ENCODE measurements at places on chromosomes 4 and X. TPM values are rescaled to one million over a fixed set of nuclear protein-coding genes. Genes with fewer than 3 reads are reported as not detected.

DNA sequence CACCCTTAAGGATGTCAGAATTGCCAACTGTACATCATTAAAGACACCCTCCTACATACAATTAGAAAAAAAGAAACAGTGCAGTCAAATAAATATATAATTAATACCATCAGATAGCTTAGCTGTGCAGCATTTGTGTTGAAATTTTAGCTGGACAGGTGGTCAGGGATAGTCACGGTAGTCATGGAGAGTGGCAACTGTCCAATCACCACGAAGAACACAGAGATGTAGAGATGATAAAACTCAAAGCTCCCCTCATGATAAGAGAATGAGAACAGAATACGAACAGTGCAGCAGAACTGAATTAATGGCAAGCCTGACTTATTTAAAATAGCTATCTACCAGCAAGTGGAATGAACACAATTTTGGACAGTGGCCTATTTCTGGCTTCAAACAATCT is 27.2 kb downstream of the SLC39A8 start:
- no peak overlapping the region for H3K27ac ChIP-seq
- peaks cover 5% of the 10 kb centered on the region for H3K4me1 ChIP-seq
- no peak for DNase-seq
- H3K36me3 ChIP-seq, result no peaks in the 10 kb centered on the region

DNA sequence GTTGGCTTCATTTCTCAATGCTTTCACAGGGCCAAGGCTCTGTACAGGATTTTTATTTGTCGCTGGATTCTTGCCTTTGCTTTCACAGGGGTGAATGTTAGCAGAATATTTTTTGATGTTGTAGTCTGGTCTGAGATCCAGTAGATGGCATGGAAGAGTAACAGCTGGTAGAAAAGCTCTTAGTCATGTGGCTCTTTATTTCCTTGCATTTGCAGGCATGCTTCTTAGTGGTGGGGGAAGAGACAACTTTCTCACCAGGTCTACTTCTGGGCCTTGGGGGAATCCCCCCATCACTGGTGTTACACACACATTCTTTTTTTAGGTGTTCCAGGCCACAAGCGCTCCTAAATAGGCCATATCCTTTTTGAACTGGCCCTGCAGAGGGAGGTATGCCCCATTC is 58.2 kb upstream of the DKK2 start:
- no peaks in the 10 kb centered on the region for H3K36me3 ChIP-seq
- no peaks in the 10 kb centered on the region for H3K27me3 ChIP-seq
- H3K4me3 ChIP-seq, result no peak overlapping the region
- H3K4me1 ChIP-seq, result no peaks in the 10 kb centered on the region
- no peak overlapping the region for H3K27ac ChIP-seq

DNA sequence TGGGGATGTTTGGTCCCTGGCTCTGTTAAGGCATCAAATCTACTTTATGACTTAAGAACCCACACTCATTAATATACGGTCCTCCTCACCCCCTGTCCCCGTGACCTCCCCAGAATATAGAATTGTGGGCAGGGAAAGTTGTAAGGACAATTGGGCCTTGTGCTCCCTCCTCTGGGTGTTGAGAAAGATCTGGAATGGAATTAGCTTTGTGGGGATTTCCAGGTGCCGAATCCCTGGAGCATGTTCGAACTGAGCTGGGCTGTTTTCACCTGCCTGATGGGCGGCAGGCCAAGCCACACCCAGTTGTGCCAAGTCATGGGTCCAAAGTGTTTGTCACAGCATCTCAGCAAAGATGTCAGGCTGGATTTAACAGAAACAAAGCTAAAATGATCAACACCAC is 349.3 kb upstream of the KLF3 start:
- H3K4me3 ChIP-seq, result no peak overlapping the region

GRCh38 chrX:21675931-21676330 is 17.8 kb upstream of the KLHL34 start:
- no peaks in the 10 kb centered on the region for H3K27me3 ChIP-seq
- H3K36me3 ChIP-seq, result no peaks in the 10 kb centered on the region
- H3K4me1 ChIP-seq, result no peaks in the 10 kb centered on the region
- no peak overlapping the region for H3K4me3 ChIP-seq
- no peak for DNase-seq

- DNase-seq, result peak; percentile 45
- H3K4me1 ChIP-seq, result peaks cover 9% of the 10 kb centered on the region
- peaks cover 32% of the 10 kb centered on the region for H3K36me3 ChIP-seq
- H3K27ac ChIP-seq, result peak within 1 kb of the TSS; percentile 88
- H3K4me3 ChIP-seq, result peak within 1 kb of the TSS; percentile 93
These were observed at the start of gene ZNF732 for GRCh38 chr4:304969-305680. Gene ZNF732 (minus strand): TSS chr4:305474. CDS start chr4:305310, 164 bp downstream.

DNA sequence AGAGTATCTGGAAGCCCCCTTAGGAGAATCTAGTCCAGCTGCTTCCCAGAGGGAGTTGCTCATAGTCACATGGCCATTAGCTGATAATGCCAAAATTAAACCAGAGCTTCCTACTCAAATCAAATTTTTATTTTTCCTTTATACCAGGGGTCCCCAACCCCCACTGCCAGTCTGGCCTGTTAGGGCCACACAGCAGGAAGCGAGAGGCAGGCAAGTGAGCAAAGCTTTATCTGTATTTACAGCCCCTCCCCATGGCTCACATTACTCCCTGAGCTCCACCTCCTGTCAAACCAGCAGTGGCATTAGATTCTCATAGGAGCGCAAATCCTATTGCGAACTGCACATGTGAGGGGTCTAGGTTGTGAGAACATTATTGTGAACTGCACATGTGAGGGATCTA is 19.2 kb upstream of the TNIP3 start:
- DNase-seq, result no peak
- no peaks in the 10 kb centered on the region for H3K27me3 ChIP-seq
- no peaks in the 10 kb centered on the region for H3K36me3 ChIP-seq
- H3K4me3 ChIP-seq, result no peak overlapping the region
- H3K4me1 ChIP-seq, result no peaks in the 10 kb centered on the region

GRCh38 chr4:184267206-184267608 is 49.5 kb upstream of the ENPP6 start:
- no peaks in the 10 kb centered on the region for H3K27me3 ChIP-seq
- DNase-seq, result no peak
- peaks cover 21% of the 10 kb centered on the region for H3K4me1 ChIP-seq
- no peaks in the 10 kb centered on the region for H3K36me3 ChIP-seq

DNA sequence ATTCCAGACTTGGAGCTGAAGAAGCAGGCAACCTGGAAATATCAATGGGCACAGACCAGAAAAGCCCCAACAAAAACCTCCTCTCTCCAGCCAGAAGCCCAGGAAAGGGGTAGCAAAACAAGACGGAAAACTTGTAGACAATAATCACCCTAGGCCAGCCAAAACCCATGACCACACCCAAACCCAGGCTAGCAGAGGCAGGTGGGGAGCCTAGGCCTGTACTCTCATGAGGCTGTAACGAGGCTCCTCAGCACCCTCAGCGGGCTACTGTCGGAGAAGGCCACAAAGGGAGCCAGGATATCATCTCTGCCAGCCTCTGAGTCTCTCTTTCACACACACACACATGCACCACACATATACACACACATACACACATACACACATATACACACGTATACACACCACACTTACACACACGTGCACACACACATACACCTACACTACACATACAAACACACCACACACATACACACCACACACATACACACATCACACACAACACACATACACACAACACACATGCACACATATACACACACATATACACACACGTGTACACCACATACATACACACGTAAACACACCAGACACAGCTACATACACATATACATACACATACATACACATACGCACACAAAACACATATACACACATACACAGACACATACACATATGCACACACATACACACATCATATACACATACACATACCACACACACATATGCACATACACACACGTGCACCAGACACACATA is 90.6 kb downstream of the FHDC1 start:
- no peaks in the 10 kb centered on the region for H3K27me3 ChIP-seq
- H3K4me1 ChIP-seq, result peaks cover 6% of the 10 kb centered on the region
- peaks cover 6% of the 10 kb centered on the region for H3K36me3 ChIP-seq

DNA sequence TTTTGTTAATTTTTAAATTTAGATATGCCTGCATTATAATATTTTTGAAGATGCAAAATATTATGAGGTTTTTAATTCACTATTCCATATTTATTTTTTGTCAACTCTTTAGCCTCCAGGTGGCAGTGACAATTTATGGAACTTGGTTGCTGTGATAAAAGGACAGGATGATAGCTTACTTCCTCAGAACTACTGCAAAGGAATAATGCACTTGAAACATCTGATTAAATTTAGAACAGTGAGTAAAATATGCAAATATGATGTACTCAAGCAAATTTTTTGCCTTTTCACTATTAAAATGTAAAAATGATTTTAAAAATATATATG is 45.1 kb downstream of the SPATA4 start:
- H3K27me3 ChIP-seq, result no peaks in the 10 kb centered on the region
- H3K4me1 ChIP-seq, result no peaks in the 10 kb centered on the region
- peaks cover 4% of the 10 kb centered on the region for H3K36me3 ChIP-seq
- no peak overlapping the region for H3K4me3 ChIP-seq
- H3K27ac ChIP-seq, result no peak overlapping the region

DNA sequence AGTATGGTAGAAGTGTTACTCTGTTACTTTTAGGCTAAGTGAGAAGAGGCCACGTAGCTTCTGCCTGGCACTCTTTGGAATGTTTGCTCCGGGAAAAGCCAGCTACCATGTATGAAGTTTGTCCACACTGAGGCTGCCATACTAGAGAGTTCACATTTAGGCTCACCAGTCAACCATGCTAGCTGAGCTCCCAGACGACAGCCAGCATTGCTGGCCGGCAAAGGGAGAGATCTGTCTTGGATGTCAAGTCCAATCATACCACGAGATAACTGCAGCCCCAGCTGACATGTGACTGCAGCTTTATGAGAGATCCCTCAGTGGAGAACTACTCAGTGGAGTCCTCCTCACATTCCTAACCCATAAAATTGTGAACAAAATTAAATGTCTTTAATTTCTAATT is 321.2 kb upstream of the F9 start:
- H3K4me1 ChIP-seq, result peaks cover 45% of the 10 kb centered on the region
- H3K27ac ChIP-seq, result no peak overlapping the region
- DNase-seq, result no peak

- H3K36me3 ChIP-seq, result peaks cover 3% of the 10 kb centered on the region
These were observed 85.0 kb upstream of the MTM1 start for GRCh38 chrX:150483356-150483985.

- H3K36me3 ChIP-seq, result no peaks in the 10 kb centered on the region
- no peak for DNase-seq
- no peaks in the 10 kb centered on the region for H3K4me1 ChIP-seq
- H3K4me3 ChIP-seq, result no peak overlapping the region
- H3K27me3 ChIP-seq, result no peaks in the 10 kb centered on the region
- H3K27ac ChIP-seq, result no peak overlapping the region
These were observed 851.9 kb upstream of the FRG1 start for GRCh38 chr4:189088780-189089179.

DNA sequence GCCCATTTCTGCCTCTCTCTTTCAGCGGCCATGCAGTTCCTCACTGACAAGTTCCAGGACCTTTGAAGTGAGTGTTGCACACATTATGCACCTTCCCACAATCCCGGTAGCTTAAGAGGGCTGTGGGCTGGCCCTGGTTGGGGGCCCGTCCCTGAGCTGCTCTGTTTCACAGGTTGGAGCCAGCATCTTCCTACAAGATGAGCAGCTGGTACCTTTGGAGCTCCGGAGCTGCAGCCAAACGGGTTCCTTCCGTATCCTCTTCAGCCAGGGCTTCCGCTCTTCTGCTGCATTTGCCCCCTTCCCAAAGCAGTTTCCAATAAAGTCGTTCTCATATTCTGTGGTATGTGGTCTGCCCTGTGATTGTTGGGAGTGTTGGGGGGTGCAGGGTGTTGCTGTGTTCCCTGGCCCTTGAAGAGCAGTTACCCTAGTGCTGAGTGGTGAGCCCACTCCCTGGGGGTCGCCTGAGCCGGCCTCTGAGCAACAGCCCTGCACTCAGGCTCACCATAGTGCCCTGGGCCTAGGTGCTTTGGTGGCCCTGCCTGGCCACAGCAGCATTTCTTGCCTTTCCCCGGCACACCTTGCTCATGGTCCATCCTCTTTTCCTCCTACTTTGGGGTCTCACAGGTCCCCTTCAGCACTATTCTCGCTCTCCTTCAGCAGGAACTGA is 60.4 kb downstream of the CXorf49B start:
- DNase-seq, result no peak
- H3K27me3 ChIP-seq, result peaks cover 3% of the 10 kb centered on the region
- H3K4me3 ChIP-seq, result no peak overlapping the region
- no peak overlapping the region for H3K27ac ChIP-seq
- H3K36me3 ChIP-seq, result no peaks in the 10 kb centered on the region

DNA sequence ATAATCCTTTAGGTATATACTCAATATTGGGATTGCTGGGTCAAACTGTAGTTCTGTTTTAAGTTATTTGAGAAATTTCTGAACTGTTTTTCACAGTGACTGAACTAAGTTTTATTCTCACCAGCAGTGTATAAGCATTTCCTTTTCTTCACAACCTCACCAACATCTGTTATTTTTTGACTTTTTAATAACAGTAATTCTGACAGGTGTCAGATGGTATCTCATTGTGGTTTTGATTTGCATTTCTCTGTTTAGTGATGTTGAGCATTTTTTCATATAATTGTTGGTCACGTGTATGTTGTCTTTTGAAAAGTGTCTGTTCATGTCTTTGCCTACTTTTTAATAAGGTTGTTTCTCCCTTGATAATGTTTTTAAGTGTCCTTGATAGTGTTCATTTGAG is 112.6 kb downstream of the LINC00632 start:
- no peaks in the 10 kb centered on the region for H3K4me1 ChIP-seq
- H3K27me3 ChIP-seq, result no peaks in the 10 kb centered on the region
- no peak overlapping the region for H3K27ac ChIP-seq
- no peak overlapping the region for H3K4me3 ChIP-seq

GRCh38 chr4:38857354-38858096 is 908 bp upstream of the TLR6 start:
- H3K36me3 ChIP-seq, result no peaks in the 10 kb centered on the region
- H3K27me3 ChIP-seq, result peaks cover 2% of the 10 kb centered on the region
- no peak overlapping the region for H3K4me3 ChIP-seq
- H3K4me1 ChIP-seq, result peaks cover 24% of the 10 kb centered on the region
- DNase-seq, result no peak

GRCh38 chrX:7545564-7545963 is 297.4 kb upstream of the VCX start:
- peak overlapping the region; percentile 12 for H3K4me3 ChIP-seq
- DNase-seq, result no peak
- H3K27ac ChIP-seq, result peak overlapping the region; percentile 88
- H3K4me1 ChIP-seq, result peaks cover 40% of the 10 kb centered on the region
- no peaks in the 10 kb centered on the region for H3K27me3 ChIP-seq

DNA sequence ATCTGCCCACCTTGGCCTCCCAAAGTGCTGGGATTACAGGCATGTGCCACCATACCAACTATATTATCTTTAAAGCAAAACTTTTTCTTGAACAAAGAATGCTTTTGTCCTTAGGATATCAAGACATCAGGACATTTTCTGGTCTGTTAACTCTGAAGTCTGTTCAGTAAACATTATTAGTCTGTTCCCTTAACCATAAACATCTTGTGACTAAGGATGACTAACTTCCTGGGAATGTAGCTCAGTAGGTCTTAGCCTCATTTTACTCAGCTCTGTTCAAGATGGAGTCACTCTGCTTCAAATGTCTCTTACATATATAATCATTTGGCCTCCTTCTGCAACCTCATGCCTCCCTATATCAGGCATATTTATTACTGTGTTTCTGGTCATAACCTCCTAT is 122.9 kb downstream of the UBE2NL start:
- no peak overlapping the region for H3K27ac ChIP-seq
- H3K36me3 ChIP-seq, result peaks cover 5% of the 10 kb centered on the region
- no peaks in the 10 kb centered on the region for H3K27me3 ChIP-seq
- no peak for DNase-seq
- H3K4me3 ChIP-seq, result no peak overlapping the region

AKAP14 gene
- not detected for total RNA-seq

PRKG2 gene
- 0.77 TPM for total RNA-seq

GPR82 gene
- not detected for total RNA-seq

ZDHHC15 gene
- 3.0 TPM for total RNA-seq

STARD8 gene
- 1.8 TPM for total RNA-seq

GAGE12E gene
- not detected for total RNA-seq

NLGN3 gene
- 29.5 TPM for total RNA-seq

CLDN22 gene
- not detected for total RNA-seq

Measured in neural crest cell (in vitro differentiated cells).